ENCODE measurements at places on chromosomes 5 and 9. TPM values are rescaled to one million over a fixed set of nuclear protein-coding genes. Genes with fewer than 3 reads are reported as not detected.

GRCh38 chr5:175261037-175261436 is 182.9 kb downstream of the DRD1 start:
- DNase-seq = no peak

DNA sequence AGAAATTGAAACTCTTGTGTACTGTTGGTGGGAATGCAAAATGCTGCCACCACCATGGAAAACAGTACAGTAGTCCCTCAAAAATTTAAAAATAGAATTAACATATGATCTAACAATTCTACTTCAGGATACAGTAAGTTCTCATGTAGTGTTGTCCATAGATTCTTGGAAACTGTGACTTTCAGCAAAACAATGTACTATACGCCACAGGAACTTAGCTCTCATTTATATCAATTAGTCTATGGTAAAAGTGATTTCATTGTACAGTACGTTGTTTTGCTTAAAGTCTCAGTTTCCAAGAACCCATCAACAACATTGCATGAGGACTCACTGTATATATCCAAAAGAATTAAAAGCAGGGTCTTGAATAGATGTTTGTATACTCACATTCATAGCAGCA is 233.5 kb upstream of the GAS1 start:
- DNase-seq = no peak

DNA sequence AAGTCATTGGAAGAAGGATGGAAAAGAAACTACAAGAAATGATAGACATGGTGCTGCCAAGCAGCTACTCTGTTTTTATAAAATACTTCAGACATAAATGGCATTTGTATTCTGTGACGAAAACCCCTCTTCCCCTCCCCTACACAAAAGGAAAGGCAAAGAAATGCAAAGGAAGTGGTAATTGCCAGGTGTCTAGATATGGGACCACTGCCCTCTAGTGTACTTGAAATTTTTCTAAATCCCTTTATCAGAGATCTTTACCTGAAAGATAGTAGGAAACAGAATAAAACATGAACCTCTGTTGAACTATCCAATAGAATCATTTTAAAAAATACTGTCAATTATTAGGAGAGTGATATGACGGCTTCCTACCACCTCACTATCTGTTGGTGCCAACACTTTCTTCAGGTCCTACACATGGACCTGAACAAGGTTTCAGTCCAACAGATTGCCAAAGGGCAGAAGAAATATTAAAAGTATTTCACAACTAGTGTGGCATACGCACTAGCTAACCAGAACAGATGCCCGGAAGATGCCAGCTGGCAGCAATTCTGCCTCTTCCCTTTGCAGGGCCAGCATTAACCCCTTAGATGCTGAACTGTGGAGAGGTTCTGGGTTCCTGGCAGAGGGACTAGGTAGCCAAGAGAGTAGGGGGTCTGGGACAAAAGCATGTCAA is 104.1 kb downstream of the TSSK1B start:
- DNase-seq = no peak

SPINK7 gene
- not detected for total RNA-seq

GNPDA1 gene
- total RNA-seq = 12.4 TPM
